Brain pericyte (primary cell): ENCODE measurements at places on chromosomes 11 and 22.

DNA sequence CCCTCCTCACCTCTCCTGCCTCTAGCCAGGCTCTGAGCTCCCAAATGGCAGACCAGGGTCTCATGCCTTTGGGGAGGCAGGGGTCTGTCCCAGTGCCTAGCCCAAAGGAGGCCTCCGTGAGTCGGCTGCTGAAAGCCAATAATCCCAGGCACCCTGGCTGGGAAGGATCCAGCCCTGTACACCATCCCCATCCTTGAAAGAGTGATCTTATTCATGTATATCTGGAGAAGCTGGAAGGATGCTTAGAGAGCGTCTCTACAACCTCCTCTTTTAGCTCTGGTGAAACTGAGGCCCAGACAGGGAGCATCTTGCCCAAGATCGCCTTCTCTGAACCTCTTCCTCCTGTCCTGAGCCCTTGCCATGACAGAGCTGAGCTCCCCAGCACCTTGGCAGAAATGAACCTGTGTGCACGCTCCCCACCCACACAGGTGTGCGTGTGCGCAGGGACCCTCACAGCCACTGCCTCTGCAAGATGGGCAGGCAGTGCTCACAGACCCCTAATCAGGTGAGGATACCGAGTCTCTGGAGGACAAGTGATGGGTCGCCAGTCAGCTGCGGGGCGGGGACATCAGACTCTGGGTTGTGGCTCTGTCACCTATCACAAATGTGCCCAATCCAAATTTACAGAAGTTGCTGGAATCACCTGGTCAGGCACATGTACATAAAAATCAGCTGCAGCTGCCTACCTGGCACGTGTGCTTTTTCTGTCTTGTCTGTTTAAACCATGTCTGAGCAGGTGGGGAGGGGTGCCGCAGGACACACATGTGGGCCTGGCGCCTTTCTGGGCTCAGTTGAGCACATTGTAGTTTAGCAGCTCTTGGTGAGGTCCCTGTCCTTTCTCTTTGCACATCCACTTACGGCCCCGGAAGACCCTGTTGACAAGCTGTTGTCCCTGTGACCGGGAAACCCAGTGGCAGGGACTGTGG is 49.3 kb upstream of the WNT7B start:
- no peak for DNase-seq

GRCh38 chr22:25085930-25086901 is 113.4 kb upstream of the CRYBB3 start:
- no peak for DNase-seq

DNA sequence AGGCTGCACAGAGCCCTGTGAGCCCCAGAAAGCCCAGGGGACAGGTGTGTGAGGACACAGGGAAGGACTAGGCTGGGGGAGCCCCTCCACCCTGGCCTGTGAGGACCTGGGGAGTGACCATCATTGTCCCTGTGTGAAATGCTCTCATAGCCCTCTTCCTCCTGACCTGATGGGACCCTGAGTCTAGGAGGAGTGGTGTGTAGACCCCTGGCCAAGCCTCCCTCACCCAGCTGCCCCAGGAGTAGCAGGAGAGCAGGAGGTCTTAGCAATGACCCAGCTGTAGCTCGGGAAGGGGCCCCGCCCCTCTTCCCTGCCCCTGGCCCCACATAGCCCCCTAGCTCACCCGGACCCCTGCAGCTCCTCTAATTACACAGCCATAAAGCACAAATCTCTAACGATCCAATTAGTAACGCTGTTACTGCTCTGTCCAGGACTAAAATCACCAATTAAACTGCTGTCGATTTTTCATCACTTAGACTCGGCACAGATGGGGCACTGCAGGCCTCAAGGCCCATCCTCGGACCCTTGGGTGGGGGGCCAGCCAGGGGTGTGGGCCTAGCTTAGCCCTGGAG is 6.6 kb upstream of the CABP7 start:
- DNase-seq, result no peak

DNA sequence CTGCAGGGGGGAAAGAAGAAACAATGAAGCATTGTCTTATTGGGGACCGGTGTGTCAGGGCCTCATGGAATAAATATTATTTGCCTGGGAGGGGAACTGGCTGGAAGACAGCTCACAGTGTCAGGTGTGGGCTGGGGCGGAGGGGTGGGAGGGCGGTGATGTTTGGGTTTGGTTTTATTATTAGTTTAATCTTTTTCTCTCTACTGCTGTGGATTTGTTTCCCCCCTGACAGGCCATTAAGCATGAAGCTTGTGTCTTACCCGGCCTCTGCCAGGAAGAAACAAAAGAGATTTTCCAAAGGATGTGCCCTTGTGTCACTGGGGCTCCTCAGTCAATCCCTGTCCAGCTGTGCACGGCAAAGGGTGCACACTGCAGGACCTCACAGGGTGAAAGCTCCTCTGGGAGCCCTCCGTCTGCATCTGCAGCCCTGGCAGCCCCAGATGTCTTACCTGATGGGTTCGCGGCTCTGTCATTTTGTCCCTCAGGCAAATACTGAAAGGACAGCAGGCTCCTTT is 203.1 kb upstream of the TMEM45B start:
- DNase-seq, result no peak

DNA sequence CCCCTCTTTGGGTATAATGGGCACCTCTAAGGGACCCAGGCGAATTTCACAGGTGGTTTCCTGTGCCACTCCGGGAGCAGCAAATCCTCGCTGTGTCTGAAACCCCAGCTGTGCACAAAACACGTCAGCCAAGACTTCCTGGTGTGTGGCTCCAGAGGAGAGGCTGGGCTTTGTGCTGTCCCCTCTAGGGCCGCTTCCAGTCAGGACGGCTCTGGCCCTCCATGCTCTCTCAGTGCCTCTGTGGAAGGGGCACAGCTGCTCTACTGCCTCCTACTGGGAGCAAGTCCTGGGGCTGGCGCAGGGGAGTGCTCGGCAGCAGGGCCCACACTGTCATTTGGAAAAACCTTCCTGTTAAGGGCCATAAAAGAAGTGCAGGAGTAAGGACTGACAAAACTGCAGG is 23.7 kb upstream of the ARFGAP3 start:
- DNase-seq, result no peak

DNA sequence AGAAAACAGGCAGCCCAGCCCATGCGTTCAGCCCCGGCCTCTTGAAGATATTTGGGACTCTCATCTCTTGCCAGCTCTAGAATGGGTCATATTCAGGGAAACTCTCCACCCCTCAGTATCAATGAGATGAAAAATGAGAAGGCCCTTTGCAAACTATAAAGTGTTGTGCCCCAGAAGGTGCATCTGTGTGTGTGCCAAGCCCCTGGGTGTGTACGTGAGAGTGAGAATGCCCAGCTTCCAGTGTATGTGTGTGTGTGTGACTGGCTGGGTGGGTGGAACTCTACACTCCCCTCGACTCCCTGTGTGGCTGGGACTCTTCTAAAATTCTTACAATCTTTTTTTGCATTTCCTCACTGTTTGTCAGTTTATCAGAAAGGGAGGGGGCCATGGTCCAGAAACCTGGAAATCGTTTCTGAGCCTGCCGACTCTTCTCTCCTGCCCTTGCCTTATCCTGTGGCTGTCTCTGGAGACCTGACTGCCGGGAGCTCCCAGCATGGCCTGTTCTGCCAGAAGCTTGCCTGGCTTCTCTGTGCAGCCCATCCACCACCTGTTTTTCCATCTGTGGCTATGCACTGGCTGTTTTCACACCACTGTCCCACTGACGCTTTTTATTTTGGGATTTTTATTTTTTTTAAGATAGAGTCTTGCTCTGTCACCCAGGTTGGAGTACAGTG is 1.2 kb downstream of the P2RY6 start:
- DNase-seq, result no peak

GRCh38 chr22:49492308-49492707 is 335.4 kb downstream of the BRD1 start:
- no peak for DNase-seq

DNA sequence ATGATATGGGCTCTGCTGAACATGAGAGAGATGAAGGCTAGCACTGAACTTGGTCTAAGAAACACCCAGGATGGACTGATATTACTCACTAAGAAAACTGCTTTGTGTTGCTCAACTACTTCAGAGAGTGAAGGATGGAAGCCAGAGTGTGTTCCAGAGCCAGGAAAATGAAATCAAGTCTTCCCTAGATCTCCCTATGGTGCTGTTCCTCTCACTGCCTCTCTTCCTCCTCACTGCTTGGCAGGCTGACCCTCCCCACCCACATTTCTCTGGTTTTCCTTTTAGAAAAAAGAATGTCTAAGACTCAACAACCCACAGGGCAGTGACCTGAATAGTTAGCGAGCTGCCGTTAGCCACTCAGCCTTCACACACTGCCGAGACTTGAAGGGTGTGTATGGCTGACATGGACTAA is 65.6 kb downstream of the CCDC81 start:
- DNase-seq, result no peak

- no peak for DNase-seq
Observed at GRCh38 chr11:67264877-67265632, 1.2 kb upstream of the GRK2 start.

GRCh38 chr22:25453557-25453956 is 110.9 kb upstream of the GRK3 start:
- no peak for DNase-seq

- DNase-seq, result no peak
Observed at GRCh38 chr11:23097891-23098290, 237.6 kb upstream of the CCDC179 start.

- no peak for DNase-seq
Observed at GRCh38 chr11:111449696-111450479, 62.3 kb downstream of the BTG4 start.
